ENCODE measurements at places on chromosomes 13 and 19.

DNA sequence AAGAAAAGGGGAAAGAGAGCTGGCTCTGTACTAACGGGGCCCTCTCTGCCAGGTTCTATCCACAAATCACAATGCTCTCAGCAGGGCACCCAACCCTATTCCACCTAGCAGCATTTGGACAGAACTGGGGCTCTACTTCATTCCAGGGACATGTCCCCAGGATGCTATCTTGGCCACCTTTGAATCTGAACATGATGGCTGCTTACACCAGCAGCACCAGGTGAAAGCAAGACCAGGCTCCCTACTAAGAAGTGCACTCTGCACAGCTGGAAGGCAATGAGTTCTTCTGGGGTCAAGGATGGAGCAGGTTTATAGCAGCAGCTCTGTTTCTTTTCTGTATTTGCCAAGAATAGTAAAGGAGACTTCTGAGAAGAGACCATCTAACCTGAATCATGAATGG, 222.4 kb downstream of the DACH1 start:
- DNase-seq: no peak

DNA sequence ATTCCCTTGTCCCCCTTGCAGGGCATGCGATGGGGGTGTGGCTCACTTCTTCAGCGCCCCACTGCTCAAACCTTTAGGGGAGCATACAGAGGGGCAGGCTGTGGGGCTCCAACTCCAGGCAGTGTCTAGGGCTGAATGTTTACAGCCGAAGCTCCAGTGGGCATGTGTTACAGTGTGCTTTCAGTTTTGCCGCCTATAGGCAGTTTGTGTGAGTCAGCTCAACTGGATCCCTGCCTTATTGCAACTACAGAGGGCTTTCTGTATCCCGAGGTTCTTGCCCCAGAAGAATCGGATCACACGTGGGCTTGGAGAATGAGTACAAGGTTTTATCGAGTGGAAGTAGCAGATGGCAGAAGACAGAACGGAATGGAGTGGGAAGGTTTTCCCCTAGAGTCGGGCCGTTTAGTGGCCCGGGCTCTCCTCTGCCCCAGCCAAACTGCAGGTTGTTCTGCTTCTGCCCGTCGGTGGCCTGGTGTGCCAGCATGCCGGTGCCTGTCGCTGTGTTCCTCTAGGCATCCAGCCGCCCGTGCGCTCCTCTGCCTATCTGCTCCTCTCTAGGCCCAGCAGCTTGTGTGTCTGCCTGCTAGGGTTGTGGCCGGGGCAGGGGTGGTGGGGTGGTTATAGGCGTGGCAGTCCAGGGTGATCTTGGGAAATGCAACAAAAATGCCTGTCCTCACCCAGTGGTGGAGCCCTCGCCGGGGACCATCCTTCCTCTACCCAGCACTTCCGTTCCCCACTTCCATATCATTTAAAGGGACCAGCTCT, 435.9 kb upstream of the SGCG start:
- DNase-seq: no peak

DNA sequence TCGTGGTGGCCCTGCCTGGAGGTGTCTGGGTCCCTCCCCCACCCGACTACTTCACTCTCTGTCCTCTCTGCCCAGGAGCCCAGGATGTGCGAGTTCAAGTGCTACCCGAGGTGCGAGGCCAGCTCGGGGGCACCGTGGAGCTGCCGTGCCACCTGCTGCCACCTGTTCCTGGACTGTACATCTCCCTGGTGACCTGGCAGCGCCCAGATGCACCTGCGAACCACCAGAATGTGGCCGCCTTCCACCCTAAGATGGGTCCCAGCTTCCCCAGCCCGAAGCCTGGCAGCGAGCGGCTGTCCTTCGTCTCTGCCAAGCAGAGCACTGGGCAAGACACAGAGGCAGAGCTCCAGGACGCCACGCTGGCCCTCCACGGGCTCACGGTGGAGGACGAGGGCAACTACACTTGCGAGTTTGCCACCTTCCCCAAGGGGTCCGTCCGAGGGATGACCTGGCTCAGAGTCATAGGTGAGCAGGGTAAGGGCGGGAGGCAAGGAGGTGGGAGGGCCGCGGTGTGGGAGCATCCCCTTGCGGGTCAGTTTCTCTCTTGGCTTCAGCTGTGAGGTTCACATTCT, 19.2 kb downstream of the NECTIN2 start:
- no peak for DNase-seq

DNA sequence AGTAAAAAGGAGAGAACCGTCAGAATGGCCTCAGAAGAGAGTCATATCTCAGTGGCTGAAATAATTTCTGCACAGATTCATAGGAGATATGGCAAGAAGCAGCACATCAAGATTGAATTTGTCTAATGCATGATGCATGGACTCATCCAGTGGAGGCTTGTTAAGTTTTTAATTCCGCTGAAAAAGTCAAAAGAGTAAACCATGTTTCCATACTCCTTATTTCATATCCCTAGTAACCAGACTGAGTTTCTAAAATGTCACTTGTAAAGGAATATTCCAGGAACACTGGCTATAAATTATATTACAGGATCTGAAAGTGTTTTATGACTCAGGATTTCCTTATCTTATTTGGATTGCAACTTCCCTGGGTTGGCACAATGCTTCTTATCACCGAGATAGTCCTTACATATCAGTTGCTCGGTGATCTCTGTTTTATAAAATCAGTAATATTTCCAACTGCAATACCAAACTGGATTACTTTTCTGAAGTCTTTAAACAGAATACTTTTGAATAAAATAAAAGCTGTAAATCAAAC, 180.2 kb upstream of the TSC22D1 start:
- DNase-seq: no peak

DNA sequence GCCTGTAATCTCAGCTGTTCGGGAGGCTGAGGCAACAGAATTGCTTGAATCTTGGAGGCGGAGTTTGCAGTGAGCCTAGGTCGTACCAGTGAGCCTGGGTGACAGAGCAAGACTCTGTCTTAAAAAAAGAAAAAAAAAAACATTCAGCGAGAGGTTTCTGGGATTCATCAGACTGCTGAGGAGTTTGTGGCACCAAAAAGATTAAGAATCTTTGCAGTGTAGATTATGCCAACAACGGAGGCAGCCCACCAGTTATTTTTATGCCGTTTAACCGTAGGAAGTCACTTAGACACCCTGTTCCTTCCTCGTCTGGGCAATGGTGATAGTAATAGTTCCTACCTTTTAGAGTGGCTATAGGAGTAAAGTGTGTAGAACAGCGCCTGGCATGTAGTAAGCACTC, 2.5 kb downstream of the COX6B1 start:
- DNase-seq: no peak

GRCh38 chr19:39778763-39779162, at the start of gene LEUTX:
Gene LEUTX, plus strand, starts transcription at chr19:39778854. Its CDS starts 67 bp downstream, at chr19:39778921.
- DNase-seq: no peak

DNA sequence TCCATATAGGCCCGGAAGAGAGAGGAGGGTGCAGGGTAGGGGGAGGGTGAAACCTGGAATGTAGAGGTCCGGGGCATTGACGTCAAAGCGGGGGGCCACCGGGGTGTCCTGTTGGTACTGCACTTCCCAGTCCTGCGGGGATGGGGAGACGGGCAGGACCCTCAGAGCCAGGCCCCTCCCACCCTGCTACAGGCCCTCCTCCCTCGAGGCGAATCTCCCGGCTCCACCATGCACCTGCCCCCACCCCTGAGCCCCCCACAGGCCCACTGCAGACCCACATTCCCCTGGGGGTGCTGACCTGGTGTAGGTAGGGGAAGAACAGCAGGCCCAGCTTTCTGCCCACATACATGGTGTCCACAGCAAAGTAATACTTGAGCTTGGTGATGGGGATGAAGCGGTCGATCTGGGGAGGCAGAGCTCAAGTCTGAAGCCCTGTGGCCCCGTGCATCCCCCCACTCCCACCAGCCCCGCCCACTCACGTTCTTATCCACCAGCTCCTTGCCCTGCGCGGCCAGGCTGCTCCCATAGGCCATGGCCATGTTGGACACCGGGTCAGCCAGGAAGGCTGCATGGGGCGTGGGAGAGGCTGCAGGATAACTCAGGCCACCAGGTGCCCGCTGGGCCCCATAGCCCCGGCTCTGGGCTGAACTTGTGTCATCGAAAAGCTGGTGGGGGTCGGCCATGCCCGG, 5.0 kb downstream of the C19orf33 start:
- no peak for DNase-seq

- DNase-seq: peak; percentile 49
These were observed 92.9 kb upstream of the SGCG start for GRCh38 chr13:23087880-23088279.

- DNase-seq: peak; percentile 94
These were observed 9.1 kb upstream of the OLFM2 start for GRCh38 chr19:9945319-9945966.

GRCh38 chr19:2084993-2085720, 11.0 kb downstream of the MOB3A start:
- no peak for DNase-seq

DNA sequence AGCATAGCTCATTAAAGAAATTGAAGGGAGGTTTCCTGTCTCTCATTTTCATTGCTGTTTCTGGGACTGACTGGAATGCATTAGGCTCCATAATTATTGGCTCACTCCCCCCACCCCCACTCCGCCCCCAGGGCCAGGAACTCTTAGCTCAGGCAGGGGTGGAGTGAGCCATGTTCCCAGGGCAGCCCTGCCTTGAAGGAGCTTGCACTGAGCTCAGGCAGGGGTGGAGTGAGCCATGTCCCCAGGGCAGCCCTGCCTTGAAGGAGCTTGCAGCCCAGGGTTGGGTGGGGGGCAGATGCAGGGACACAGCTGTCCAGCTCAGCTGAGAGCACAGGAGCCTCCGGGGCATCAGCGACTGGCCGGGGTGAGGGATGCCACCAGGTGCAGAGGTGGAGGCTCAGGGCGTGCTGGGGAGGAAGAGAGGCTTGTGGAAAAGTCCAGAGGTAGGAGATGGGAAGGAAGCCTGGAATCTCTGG, 39.1 kb upstream of the TFDP1 start:
- DNase-seq: peak; percentile 54

- no peak for DNase-seq
These were observed 79.6 kb downstream of the FGF14 start for GRCh38 chr13:102322211-102322610.

- no peak for DNase-seq
These were observed 14.5 kb upstream of the KLK4 start for GRCh38 chr19:50925734-50926133.

DNA sequence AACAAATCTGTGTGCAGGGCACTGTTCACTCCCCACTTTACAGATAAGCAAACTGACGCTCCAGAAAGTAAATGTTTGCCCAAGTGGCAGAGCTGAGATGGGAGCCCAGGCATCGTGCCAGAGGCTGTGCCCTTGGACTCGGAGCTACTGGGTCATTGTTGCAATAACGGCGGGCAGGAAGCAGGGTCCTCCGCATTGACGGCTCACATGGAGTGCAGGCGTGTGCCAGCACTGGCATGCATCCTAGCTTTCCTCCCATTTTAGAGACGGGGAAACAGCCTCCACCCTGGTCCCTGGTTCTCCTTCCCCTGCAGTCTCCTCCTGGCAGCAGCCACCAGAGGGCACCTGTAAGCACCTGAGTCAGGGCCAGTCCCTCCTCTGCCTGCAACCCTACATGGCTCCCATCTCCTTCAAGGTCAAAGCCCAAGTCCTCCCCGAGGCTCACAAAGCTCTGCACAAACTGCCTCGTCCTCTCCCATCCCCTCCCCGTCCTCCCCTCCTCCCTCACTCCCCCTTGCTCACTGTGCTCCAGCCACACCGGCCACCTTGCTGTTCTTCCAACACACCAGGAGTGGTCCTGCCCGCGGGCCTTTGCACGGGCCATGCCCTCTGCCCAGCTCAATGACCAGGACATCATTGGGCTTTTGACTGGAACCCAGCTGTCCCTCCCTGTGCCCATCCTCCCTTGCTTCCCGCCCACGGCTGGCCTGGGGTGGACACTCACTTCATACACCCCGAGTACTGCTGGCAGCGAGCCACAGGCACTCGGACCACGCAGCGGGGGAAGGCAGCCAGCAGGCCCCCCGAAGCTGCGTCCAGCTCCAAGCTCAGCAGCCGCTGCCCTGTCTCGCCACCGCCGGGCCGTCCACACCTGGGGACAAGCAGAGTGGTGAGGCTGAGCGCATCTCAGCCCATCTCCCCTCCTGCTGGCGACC, 7.7 kb upstream of the LRG1 start:
- no peak for DNase-seq

Data from AG20443 (cell line).